ENCODE measurements at places on chromosomes 16 and 17.
A peak's percentile ranks its signal among the peaks of the same experiment; 100 is the strongest.

GRCh38 chr17:44518032-44518431, 14.8 kb upstream of the GPATCH8 start:
- no peak for DNase-seq

DNA sequence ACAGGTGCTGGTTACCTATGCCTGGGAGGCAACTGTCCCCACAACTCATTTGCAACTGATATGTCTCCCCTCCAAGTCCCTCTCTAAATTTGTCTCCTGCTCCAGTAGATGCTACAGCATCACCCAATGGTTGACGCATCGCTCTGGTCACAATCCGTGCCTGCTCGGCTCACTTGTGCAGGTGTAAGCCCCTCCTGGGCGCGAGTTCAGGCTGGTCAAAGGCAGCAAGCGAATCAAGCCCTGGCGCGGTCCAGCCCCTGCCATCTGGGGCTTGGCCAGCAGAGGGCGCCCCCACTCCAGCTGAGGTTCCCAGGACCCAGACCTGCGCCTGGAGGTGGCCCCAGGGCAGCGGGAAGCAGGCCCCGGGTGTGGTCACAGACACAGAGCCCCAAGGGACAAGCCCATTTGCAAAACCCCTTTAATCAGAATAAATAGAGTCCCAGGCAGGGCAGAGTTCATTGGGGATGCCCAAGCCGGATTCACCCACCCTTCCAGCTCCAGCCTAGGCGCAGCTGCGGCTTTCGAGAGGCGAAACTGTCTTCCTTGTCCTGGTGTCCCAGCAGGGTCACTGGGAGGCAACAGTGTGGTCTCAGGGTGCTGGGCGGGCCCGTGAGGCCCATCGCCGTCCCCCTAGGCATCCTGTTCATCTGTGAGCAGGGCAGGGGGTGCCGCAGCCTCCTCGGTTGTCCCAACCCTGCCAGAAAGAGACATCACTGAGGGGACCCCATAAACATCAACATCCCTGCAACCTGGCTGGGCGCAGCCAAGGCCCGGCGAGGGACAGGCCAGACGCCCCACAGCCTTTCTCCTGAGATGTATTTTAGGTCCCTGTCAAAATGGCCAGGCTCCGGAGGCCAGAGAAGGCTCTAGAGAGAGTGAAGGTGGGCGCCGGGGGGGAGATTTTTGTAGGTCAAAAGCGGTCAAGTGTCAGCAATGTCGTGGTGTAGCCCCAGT, 15.8 kb downstream of the TMC6 start:
- peak; percentile 70 for DNase-seq

DNA sequence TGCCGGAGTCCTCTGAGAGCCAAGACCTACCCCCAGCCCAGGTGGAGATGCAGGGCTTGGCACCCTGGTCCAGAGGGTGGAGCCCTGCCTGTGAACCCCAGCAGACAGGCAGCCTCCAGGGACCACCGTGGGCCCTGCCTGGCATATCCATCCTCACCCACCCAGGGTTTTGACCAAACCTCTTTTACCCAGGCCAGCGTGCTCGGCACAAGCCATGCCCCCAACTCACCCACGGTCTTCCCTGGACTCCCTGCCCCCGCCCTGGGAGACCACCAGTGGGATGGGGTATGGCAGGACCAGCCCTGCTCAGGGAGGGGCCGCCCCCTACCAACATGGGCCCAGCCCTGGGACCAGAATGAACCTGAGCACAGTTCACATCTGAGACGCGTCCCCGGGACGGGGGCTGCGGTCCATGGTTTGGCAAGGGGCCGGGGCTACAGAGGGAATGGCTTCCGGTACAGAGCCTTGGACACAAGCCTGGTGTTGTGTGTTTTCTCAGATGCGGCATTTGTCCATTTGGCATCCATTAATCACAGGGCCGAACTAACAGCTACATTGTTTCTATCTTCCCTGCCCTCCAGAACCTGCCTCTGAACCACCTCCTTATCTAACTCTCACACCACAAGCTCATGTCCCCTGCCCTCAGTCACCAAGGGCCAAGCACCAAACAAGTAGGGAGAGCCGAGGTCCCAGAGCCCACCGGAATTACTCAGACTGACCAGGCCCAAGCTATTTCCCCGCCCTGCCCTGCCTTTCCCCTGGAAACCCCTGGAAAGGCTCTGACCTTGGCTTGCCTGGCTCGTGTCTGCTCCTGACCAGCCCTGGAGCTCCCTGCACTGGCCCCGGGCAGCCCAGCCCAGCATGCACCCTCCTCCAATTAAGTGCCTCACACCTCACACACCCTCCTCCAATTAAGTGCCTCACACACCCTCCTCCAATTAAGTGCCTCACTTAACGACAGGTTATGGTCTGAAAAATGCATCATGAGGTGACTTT, 14.1 kb downstream of the HS3ST6 start:
- no peak for DNase-seq

GRCh38 chr17:73471924-73472323, 160.1 kb upstream of the CDC42EP4 start:
- no peak for DNase-seq

GRCh38 chr16:75072239-75072947, 44.2 kb downstream of the LDHD start:
- DNase-seq = no peak

GRCh38 chr17:40598619-40599467, 33.6 kb upstream of the CCR7 start:
- peak; percentile 84 for DNase-seq

GRCh38 chr17:17812211-17813054, 24.4 kb downstream of the SREBF1 start:
- peak; percentile 49 for DNase-seq

DNA sequence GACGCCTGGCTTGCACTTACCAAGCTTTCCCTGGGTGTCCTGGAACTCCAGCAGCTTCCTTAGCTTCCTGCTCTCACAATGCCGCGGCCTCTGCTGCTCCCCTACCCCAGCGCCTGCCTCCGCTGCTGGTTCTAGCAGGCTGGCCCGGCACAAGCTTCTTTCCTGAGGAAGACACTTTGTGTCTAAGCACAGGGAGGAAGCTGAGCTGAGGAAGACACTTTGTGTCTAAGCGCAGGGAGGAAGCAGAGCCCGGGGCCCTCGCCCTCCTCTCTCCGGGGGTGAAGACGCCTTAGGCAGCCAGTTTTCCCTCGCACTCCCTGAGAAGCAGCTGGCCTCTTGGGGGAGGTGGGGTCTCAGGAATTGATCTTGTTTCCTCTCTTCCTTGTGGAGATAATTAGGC, 64.9 kb downstream of the PLD6 start:
- no peak for DNase-seq

- DNase-seq = no peak
Observed at GRCh38 chr17:14950216-14950615, 314.9 kb downstream of the PMP22 start.

- DNase-seq = peak; percentile 56
Observed at GRCh38 chr17:44198721-44199552, 747 bp downstream of the ATXN7L3 start.

GRCh38 chr16:9511389-9511788, 419.9 kb downstream of the HAPSTR1 start:
- no peak for DNase-seq

- DNase-seq = no peak
Observed at GRCh38 chr17:45231481-45232116, 9.9 kb downstream of the FMNL1 start.

DNA sequence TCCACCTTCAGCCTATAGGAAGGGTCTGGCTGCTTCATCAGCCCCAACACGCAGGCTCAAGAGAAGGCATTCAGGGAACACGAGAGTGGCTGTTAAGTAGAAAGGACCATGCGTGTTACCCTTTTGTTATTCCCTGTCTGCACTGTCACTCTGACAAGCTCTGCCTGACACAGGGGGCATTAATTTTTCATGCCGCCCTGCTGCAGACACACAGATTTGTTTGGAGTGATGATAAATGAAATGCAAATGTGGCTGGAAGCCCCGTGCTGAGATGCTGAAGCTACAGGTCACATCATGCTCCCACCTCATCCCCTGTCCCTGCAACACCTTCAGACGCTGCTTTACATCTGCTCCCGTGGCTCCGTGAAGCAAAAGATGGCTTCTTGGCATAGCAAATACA, 97.7 kb downstream of the USP31 start:
- DNase-seq = no peak

DNA sequence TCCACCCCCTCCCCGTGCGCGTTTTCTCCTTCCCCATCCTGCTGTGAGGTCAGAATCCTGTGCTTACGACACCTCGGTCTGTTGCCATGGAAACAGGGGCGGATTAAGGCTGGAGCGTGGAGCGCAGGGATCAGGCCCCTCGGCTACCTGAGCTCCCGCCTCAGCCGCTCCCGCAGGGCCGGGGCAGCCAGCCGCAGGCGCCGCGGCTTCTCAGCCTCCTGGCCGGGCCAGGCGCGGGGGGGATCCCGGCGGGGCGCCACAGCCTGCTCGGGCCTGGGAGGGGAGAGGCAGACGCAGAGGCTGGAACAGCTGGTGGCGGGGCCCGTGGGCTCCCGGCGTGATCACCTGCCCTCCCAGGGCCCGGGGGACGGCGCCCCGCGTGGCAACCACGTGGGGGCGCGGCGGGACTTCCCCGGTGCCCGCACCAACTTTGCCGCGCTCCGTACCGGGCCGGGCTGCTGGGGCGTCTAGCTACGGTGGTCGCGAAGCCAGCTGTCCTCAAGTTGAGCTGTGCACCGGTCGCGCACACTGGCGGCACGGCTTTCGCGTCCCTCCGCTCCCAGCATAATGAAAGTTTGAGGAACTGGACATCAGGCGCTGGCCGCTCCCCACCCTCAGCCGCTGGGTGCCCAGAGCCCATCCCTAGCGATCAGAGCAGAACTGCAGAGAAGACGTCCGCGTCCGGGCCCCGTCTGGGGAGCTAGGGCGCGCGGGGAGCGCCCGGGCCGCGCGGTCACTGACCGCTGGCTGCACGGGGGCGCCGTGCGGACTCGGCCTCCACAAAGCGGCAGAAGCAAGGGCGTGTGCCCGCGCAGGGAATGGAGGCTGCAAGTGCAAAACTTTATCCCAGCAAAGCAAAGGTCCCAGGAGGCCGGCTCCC, 1.2 kb downstream of the RTN4RL1 start:
- no peak for DNase-seq

- DNase-seq = no peak
Observed at GRCh38 chr17:16513873-16514272, 21.9 kb upstream of the LRRC75A start.

DNA sequence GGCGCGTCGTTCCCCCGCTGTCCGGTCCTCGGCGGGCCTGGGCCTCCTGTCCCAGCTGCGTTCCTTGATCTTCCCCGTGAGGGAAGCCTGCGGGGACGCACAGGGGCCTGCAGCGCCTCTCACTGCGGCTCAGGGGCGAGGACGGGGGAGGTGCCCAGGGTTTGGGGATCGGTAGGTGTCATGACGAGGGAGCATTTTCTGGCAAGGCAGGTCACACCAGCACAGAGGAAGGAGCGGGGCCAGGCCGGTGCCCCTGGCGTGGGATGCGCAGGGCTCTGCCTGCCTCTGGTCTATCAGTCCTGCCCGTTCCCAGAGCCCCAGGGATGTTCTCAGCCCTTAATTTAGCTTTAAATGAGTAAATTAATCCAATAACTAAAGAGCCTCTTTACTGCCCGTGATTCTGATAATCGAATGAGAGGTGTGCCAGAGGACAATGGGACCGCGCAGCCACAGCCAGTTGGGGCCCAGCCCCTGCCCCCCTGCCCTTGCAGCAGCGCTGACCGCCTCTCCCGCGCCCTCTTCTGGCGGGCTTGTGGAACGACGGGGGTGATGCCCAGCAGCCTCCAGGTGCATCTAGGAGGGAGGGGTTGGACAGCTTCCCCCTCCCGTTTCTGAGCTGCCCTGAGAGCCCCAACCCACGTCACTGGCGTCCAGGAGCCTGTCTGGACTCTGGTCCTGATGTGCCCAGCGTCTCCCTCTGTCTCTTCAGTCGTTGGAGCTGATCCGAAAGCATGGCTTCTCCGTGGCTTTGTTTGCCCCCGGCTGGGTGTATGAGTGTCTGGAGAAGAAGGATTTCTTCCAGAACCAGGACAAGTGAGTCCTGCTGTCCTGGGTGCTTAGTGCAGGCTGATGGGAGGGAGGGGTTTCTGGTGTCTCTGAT, 7.9 kb downstream of the ENGASE start:
- DNase-seq = peak; percentile 18

DNA sequence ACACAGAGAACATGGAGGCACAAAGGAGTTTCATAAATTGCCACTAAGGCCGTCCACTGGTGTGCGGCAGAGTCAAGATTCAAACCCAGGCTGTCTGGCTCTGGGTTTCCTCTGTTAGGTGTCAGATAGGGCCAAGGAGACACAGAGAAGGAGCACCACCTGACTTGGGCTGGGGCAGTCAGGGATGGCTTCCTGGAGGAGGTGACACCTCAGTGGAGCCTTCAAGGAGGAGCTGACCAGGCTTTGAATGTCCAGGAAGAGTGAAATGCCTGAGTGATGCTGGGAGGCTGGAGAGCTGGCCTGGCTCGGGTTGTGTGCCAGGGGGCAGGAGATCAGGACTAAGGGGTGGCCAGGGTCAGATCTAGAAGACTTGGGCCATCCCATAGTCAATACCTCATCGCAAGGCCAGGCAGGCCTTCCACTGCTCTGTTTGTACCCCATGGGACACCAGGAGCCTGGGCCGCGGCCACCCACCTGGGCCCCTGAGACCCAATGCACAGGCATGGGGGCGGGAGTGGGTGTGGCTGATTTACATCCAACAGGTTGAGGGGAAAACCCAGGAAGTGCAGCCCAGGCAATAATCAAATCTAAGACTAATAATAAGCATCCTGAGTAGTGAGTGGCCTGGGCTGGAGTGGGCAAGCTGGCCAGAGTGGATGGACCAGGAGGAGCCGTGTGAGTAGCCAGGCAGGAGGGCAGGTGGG, 73.7 kb downstream of the USP22 start:
- DNase-seq = no peak

DNA sequence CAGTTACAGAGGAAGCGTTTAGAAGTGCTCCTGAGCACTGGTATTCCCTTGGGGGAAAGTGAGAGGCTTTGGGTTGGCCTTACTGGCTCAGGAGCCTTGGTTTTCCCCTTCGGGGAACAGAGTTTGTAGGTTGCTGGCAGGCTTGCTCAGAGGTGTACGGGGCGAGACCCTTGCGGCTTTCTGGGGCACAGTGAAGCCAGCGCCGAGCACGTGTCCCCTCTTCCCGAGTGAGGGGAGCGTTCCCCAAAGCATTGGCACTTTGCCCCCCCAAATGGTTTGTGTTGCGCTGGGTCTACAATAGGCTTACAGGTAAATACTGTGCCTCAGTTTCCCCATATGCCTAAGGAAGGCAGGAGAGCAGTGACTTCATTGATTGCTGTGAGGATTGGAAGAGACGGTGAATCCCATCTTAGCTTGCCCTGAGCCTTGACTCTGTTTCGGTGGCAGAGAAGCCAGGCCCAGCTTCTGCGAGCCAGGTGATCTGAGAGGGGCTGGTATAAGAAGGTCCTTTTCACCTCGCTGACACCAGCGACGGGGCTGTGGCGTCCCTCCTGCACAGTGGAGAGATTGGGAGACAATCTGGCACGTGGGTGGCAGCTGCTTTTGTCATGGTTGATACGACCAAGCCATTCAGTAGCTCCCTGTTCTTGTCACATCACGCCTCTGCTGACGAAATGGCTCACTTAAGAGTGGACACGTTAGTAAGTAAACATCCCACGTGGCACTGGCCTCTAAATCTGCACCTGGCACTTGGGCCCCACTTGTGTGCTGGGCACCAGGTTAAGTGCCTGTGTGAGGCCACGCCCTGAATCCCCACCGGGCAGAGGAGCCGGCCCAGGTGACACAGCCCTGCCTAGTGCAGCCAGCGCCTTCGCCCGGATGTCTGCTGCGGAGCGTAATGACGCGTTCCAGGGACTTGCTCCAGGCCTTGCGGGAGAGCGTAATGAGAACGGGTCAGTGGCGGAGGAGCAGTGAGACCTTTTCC, 55.0 kb downstream of the MEAK7 start:
- no peak for DNase-seq

- DNase-seq = peak; percentile 48
Observed at GRCh38 chr17:1229349-1229899, 40.8 kb upstream of the BHLHA9 start.
